ENCODE measurements at places on chromosomes 2 and 18.

- no peak for DNase-seq
These were observed 87.2 kb upstream of the SMAD2 start for GRCh38 chr18:48017635-48018034.

- peak; percentile 35 for DNase-seq
These were observed 67.2 kb upstream of the ACYP2 start for GRCh38 chr2:54048117-54048785.

GRCh38 chr2:84631047-84631446 is 114.7 kb downstream of the DNAH6 start:
- peak; percentile 65 for DNase-seq

DNA sequence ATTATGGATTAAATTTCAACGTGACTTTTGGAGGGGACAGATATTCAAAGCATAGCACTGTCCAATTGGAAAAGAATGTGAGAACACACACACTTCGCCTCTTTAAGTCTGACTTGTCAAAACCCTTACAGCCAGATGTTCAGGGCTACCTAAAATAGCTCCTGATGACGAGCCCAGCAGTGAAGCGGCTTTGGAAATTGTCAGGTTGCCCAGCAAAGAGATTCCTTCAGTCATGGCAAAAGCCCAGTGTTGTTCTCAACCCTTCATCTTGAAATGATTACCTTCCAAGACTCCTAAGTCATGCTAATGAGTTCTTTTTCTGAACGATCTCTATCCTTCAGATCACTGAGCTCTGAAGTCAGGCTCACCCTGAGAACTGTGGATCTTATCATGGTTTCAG is 436.6 kb downstream of the LRATD1 start:
- DNase-seq = no peak

DNA sequence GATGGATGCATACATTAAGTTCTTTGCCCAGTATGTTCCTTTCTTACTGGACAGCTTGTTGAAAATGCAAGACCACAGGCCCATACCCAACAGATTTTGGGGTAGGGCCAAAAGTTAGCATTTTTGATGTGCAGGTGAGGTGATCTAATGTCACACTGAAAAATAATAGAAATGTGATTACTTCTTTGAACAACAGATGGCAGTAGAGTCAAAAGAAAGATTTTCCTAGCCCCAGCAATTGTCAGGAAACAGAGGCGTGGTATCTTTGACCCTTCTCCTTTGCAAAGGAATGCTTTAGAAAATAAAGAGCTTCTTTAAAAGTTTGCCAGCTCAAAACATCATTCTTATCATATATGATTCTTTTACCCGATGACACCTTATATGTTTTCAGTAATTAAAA is 343.6 kb upstream of the SYT4 start:
- no peak for DNase-seq

- no peak for DNase-seq
These were observed 45.0 kb upstream of the RMND5A start for GRCh38 chr2:86675104-86675503.

DNA sequence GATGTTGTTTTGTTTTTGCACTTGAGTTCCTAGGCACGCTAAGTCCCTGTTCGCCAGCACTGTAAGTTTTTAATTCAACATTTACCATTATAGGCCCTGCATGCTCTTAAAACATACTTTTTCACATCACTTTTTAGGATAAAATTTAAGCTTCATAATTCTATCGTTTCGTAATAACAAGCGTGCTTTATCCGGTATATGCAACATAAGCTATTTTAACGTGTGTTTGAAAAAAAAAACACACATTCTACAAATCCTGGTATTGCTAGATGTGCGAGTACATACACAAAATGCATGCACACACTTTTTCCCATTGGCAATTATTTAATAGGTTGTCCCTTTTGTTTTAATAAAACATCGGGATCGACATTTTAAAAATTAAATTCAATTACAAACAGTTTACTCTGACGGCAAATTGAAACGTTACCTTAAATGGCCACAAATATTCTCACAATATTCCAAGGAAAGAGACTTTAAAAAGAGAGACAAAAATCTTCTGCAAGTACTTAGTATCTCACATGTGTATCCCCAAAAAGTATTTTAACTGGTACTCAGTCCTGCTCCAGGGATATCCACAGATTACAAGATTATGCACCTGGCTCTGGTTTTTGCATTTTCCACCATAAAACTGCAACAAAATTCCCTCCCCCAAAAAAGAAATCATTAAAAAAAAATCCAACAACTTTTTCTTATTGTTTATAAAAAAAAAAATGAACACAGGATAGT is 1.0 kb upstream of the TCF4 start:
- DNase-seq = no peak

DNA sequence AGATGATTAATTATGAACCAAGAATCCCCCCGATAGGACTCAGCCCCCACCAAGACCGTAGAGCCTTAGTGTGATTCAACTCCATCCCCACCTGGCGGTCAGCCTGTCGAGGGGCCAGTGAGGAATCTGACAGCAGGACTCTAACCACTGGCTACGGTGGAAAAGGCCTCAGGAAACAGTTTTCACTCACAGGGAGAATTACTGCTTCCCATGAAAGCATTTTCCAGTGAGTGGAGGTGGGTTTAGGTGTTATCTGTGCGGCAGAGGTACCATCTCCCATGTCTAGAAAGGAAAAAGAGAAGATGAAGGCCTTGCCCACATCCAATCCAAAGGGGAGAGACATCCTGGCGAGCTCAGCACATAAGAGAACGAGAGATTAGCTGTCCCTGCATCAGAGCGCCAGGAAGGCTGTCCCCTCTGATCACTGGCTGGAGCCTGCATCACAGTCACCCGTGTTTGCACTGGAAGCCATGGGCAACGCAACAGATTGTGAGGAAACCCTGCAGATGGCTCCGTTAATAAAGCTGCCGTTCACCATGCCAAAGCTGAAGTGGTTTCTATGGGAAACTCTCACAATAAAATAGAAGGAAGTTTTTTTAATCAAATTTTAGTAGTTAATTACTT is 22.3 kb downstream of the COX7A2L start:
- DNase-seq = no peak

- no peak for DNase-seq
These were observed 244.6 kb upstream of the RND3 start for GRCh38 chr2:150732064-150732463.

GRCh38 chr2:160324917-160325316 is 124.8 kb upstream of the ITGB6 start:
- no peak for DNase-seq

- no peak for DNase-seq
These were observed 135.4 kb downstream of the ABCA12 start for GRCh38 chr2:215003001-215003400.

DNA sequence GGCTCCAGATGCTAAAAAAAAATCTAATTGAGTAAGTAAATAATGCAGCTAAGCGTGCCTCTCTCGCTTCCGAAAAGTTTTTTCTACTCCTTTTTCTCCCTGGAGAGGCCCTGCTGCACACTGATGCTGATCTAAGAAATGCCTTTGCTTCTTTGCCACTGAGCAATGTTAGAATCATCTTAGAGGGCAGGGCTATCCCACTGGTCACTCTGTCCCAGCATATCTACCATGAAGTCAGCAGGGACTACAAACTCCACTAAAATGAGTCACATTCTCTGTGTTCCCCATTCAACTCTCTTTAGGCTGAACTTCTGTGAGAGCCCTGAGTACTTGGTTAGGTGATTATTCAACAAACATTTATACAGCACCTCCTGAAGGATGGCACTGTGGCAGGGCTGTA is 127.6 kb upstream of the LYPD1 start:
- DNase-seq = no peak

- no peak for DNase-seq
These were observed 454.1 kb downstream of the MEIS1 start for GRCh38 chr2:66888791-66889631.

GRCh38 chr18:77067291-77068061 is 65.1 kb downstream of the MBP start:
- DNase-seq = peak; percentile 84

- DNase-seq = no peak
These were observed 154.1 kb downstream of the DPP4 start for GRCh38 chr2:161919873-161920272.

GRCh38 chr2:197086500-197086899 is 160.0 kb upstream of the PGAP1 start:
- DNase-seq = no peak

- no peak for DNase-seq
These were observed 1009.2 kb upstream of the FANCL start for GRCh38 chr2:59250307-59250677.

DNA sequence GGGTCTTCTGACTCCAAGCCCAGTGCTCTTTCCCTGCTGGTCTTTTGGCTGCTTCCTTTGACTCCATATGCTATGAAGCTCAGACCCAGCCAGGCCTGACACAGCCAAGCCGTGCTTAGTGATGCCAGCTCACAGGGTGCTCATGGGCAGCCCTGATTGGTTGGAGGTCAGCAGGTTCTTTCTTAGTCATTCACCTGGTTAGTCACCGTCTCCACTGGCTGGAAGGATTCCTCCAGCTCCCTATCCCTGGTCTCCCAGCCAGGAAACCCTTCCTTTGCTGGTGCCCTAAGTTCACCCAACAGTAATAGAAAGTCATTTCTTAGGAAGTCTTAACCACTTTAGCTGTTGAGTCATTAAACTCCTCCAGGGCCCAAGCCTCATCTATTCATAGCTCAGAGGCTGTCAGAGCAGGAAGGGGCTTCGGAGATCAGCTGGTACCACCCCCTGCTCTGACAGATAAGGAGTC is 3.9 kb downstream of the KCNK3 start:
- no peak for DNase-seq

DNA sequence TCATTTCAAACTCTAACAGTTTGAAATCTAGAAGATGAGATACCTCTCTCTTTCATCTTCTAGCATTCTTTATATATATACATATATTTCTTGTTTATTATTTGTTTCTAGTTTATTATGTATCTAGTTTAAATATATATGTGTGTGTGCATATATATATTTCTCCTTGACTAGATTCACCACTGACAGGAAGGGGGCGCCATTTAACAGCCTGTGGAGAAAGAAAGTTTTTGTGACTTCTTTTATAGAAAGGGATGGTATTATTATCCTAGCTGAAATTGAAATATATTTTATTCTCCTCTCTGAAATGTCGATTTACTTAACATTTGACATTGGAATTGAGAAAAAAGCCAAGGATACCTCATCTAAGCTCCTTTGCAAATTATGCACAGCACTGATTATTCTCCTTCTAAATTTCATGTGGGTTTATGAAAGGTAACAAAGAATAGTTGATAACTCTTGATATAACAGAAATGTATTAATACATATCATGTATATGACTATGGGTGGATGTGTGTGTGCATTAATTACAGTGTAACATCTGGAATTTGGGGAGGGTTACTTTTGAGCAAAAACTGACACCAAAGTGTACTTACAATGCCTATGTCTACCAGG is 160.7 kb upstream of the NT5C1B start:
- DNase-seq = peak; percentile 30

DNA sequence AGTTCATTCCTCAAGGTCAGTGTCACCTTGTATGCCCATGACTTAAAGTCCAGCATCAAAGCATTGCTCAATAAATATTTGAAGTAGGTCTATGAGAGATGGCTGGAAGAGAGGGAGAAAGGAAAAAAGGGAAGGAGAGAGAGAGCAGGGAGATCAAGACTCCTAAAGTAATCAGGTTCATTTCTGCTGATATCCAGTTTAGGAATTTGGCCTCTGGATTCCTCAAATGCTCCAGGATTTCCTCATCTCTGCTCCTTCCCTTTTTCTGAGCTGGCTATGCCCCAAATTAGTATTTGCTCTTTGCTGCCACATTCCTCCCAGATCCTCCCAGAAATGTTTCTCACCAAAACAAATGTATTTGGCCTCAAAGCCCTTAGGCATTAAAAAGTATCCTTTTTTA is 739.4 kb upstream of the CHAC2 start:
- DNase-seq = no peak

DNA sequence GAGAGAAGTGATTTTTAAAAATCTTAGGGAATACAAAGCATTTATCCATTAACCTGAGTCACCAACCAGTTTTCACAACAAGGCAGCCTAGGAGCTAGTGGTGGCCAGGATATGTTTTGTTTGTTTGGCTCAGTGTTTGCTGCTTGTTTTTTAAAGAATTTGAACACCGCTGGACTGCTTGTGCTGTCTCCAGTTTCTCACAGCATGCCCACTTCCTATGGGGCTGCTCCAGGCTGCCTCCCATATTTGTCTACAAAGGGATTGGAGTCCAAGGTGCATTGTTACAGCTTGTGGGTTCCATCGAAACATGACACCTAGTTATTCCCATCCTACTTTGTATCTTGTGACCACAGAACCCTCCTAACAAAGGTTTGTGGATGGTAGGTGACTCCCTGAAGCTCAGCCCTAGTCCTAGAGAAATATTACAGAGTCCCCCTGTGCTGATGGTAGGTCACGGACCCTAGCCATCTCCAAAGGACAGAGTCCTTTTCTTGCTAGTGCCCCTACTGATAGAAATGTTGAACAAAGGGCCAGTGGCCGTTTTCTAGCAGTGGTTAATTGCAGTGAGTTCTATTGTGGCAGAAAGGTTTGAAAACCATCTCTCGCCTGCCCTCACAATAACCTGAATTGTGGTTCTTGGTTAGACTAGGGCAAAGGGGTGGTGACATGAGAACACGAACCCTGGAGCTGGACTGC is 23.2 kb downstream of the GPR39 start:
- DNase-seq = no peak

Data from CD4-positive, alpha-beta T cell treated with Interferon alpha-2 for 1 hour (primary cell).